OCI-LY7 (cell line): ENCODE measurements at places on chromosomes 12 and 14.

DNA sequence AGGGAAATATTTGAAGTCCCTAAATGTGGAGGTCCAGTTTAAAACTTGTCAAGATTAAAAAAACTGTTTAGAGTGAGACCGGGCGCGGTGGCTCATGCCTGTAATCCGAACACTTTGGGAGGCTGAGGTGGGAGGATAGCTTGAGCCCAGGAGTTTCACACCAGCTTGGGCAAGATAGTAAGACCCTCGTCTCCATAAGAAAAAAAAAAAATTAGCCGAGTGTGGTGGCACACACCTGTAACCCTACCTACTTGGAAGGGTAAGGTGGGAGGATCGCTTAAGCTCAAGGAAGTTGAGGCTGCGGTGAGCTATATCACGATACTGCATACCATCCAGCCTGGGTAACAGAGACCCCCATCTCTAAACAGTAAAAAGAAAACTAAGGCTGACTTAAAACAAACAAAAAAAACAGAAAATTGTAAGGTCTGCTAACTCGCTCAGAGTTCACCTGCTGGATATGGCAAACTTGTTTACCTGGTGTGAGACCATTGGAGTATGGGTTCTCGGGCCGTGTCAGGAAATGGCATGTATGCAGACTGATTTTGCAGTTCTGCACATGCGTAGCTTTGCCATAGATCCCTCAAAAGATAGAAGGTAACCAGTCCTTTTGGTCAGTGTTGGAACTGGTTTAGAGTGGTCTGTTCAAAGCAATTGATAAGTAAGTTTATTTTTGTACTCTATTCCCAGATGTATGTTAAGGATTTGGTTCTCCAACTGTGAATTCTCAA, 2.1 kb downstream of the RNF10 start:
- peak; percentile 33 for DNase-seq

- DNase-seq, result no peak
These were observed 907.2 kb downstream of the LRFN5 start for GRCh38 chr14:42513837-42514236.

DNA sequence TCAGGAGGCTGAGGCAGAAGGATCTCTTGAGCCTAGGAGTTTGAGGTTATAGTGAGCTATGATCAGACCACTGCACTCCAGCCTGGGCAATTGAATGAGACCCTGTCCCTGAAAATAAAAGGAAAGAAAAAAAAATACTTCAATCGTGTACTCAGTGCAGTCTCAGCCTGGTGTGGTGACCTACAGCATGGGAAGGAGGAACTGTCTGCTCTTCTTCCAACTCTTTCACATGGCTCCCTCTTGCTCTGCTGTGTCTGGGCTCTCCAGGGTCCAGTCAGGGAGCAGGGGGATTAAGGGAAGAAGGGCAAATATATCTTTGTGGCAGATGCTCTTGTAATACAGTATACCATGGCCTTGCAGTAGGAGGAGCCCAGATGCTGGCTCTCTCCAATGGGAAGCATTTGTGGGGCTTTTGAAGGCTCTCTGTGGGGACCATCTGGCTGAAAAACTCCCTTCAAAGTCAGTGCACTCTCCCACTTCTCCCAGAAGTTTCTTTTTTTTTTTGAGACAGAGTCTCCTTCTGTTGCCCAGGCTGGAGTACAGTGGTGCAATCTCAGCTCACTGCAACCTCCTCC, 76.6 kb upstream of the TMPO start:
- DNase-seq, result no peak

- DNase-seq, result no peak
These were observed 21.6 kb downstream of the ATF1 start for GRCh38 chr12:50785406-50786001.

GRCh38 chr14:56491299-56492285, 88.0 kb upstream of the TMEM260 start:
- DNase-seq, result peak; percentile 62

DNA sequence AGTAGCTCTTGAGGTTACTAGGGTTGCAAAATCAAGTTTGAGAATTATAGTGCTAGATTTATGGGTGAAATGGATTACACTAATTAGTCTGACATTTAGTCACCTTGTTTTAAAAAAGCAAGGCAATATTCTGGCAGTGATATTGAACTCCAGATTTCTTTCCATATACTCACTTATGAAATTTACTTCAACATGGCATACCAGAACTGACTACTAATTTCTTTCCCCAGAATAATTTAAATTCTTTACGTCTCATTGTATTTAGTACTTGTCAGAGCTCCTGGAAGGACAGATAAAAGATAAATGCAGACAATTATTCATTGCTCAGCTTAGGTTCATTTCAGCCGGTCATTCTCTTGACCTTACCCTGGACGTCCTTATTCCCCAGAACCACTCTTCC, 24.3 kb downstream of the EMP1 start:
- DNase-seq, result no peak

DNA sequence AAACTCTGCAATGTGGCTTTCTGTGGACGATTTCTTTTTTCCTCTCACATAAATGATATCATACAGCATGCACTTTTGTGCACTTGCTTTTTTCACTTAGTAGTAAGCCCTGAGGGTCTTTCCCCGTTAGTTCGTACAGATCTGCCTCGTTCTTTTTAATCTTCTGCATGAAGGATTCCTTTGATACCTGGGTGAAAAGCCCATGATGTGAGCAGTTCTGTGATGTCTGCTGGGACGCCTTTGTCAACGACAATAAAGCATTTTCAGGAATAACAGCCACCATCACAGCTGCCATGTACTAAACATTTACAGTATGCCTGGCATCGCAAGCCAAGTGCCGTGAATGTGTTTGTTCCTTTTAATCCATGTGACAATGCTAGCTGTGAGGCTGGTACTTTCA, 99.2 kb downstream of the KSR2 start:
- no peak for DNase-seq

GRCh38 chr12:109881752-109882151, 1.4 kb upstream of the GLTP start:
- DNase-seq, result no peak

- no peak for DNase-seq
These were observed 11.4 kb downstream of the PYGL start for GRCh38 chr14:50932592-50933495.

- DNase-seq, result no peak
These were observed 1196.5 kb downstream of the GALC start for GRCh38 chr14:86796221-86797074.

DNA sequence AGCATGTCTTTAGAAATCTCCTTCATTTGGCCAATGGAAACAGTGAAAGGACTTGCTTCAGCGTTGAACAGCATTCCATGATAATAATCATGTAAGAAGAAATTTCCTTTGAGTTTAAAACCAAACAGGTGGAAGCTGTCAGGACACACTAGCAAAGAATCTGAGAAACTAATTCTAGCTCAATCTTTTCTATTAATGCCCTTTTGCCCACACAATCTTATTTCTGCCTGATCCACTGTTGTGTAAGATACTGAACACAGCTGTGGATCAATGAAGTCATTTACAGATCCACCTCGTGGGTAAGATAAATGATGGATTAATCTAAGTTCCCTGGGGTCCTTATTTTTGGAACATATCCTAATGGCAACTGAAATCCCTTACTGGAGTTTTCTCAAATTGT, 536.9 kb upstream of the LMO3 start:
- DNase-seq, result no peak

DNA sequence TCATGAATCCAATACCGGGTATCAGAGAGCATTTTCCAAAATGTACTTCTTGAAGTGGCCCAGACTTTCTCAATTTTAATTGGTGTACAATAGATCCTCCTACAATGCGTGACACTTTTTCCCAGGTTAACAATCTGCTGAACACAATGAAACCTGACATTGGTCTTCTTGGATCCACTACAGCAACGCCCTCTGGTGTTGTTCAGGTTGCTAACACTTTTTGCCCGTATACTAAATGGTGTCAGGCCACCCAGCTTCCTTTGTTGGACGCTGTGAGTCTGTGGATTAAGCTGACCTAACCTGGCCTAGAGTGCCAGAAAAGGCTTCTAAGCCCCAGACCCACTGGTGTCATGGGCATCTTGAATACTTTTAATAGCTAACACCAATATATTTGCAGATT, 89.2 kb downstream of the KCNK10 start:
- peak; percentile 9 for DNase-seq

GRCh38 chr12:62542814-62543213, 76.2 kb downstream of the MON2 start:
- DNase-seq, result no peak

- peak; percentile 37 for DNase-seq
These were observed 86.7 kb downstream of the NCOR2 start for GRCh38 chr12:124480469-124481256.

- peak; percentile 35 for DNase-seq
These were observed 6.9 kb upstream of the NTS start for GRCh38 chr12:85866986-85867776.

GRCh38 chr12:130401703-130402102, 64.0 kb downstream of the PIWIL1 start:
- DNase-seq, result no peak

- no peak for DNase-seq
These were observed 70.5 kb downstream of the TBC1D30 start for GRCh38 chr12:64894827-64895475.

- DNase-seq, result no peak
These were observed 53.3 kb downstream of the BICD1 start for GRCh38 chr12:32159925-32160324.

DNA sequence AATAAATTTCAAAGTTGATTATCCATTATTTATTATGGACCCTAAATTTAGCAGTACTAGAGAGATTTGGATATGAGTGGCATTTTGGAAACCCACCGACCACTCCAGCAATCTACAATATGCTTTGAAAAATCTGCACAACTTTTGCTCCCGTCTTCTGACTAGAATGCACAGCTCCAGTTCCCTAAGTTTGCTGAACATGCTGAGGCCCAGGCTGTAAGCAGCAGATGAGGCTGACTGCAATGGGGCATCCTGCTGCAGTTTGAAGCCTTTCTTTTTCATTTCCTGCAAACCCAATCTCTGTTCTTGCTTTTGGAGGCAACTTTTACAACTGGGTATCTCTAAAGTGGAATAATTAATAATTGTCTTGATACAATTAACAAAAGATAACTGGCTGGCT, 405.8 kb downstream of the ATP23 start:
- DNase-seq, result no peak

DNA sequence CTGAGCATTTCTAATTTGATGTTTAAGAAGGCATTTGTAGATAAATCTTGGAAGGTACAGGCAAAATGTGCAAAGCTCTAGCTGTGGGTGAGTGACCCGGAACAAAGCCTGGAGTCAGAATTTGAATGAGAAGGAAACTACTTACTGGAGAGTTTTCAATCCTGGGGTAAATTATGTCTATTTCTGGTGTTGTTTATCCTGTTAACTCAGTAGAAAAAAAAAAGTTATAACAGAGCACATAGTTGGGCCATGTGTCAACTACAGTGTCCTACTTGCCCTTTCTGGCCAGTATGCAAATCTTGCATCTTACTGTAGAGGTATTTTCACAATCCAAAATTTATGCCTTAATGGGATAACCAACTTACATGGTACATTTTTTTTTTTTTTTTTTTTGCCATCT, 182.3 kb downstream of the SYNE2 start:
- no peak for DNase-seq
